Neural progenitor cell (in vitro differentiated cells): ENCODE measurements at places on chromosomes 2 and 18. TPM values are rescaled to one million over a fixed set of nuclear protein-coding genes. Genes with fewer than 3 reads are reported as not detected.

DNA sequence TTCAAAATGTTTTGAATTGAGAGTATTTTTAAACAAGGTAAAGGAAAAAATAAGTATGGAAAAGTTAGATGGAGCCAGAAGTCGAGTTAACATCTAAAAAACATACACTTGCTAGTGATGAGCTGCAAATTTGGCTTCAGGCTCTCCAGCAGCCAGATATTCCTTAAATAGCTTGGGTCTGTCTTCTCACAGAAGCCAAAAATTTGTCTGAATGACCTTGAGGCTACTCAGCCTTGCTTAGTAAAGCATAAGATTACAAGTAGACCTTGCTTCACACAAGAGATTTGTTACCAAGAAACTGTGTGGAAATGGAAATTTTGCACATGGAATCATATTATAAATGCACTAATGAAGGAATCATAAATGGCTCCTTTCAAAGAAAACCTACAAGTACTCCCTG, 40.8 kb upstream of the GRB14 start:
- no peak for DNase-seq

DNA sequence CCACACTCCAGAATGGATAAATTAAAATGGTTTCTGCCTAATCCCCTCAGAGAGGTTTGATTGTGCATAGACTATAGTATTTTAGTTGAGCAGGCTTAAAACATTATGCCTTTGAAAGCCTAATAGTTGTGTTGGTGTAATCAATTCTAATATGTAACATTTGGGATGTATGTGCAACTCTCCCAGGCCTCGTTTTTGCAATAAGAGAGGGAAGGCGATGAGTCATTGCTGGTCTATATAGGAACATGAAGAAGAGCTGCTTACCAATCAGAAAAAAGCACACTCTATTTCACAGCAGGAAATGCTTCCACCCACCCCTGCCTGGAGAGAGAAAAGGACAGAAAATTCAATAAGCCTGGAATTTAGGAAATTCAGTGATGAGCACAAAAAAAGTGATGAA, 1424.0 kb upstream of the PIK3C3 start:
- no peak for DNase-seq

The CPO gene
- total RNA-seq: not detected in 2 replicates

The HOXD13 gene
- total RNA-seq: not detected in 2 replicates

- no peak for DNase-seq
Measured at GRCh38 chr18:48351216-48352050, 57.8 kb downstream of the ZBTB7C start.
